ENCODE measurements at places on chromosomes 16 and 17.

DNA sequence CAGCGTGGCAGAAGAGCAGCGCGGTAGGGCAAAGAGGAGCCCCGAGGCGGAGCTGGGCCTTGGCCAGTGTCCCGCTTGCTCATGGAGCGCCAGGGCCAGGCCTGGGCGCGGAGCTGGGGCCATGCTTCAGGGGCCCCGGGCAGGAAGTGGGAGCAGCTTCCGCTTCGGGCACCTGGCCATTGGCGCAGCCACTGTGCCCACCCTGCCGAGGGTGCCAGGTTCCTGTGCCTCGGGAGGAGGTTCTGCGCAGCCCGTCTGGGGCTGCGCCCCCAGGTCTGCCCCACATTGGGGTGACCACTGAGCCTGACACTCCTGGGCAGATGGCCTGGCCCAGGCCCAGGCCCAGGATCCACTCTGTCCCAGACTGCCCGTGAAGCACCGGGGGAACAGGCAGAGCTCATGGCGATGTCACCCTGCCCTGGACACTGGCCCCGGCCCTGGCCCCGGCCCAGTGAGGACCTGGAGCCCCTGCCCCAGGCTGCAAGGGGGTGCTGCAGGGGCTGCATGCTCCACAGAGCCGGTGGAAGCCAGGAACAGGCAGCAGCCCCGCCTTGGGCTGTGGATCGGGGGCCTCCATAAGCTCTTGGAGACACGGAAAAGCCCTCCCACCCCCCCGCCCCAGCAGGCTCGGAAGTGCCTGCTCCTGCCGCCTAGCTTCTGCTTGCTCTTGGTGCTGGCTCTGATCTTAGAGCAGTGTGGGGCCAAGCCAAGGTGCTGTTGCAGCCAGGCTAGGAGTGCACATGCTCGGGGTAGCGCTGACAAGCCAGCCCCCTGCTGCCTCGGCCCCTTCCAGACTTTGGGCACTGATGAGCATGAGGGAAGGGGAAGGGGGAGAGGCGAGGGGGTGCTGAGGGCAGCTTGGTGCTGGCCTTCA is 35.9 kb upstream of the FOXJ1 start:
- DNase-seq = no peak

GRCh38 chr16:63174801-63175200 is 1138.6 kb upstream of the CDH8 start:
- DNase-seq = peak; percentile 0

- peak; percentile 80 for DNase-seq
Observed at GRCh38 chr17:4997302-4998026, at the start of the genes INCA1 and KIF1C. Gene INCA1, minus strand, starts transcription at chr17:4997522. Its CDS starts 3,085 bp downstream, at chr17:4994437. Gene KIF1C, plus strand, starts transcription at chr17:4997950. Its CDS starts 2,297 bp downstream, at chr17:5000247.

DNA sequence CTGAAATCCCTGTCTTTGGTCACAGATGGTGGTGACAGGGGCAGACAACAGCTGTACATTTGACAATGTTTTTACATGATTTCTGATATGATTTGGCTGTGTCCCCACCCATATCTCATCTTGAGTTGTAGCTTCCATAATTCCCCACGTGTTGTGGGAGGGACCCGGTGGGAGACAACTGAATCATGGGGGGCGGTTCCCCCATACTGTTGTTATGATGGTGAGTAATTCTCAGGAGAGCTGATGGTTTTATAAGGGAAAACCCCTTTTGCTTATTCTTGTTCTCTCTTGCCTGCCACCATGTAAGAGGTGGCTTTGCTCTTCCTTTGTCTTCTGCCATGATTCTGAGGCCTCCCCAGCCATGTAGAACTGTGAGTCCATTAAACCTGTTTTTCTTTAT is 353.9 kb downstream of the CPPED1 start:
- DNase-seq = no peak

GRCh38 chr17:34261568-34262337 is 6.7 kb downstream of the CCL2 start:
- DNase-seq = no peak

DNA sequence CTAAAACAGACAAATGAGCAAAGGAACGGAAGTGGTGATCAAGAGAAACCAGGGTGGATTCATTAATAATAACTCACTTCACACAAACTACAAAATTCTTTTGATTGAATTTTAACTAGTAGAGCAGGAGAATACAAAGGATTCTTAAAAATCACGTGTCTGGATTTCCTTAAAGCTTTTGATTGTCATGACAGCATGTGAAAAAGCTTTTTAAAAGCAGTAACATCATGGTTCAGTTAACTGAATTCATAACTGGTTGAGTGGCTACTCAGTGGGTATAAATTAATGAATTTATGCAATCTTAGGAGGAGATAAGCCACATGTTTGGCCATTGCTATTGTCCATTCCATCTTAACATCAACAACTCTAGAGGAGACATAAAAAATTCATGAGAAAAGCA is 333.2 kb downstream of the SLC39A11 start:
- DNase-seq = no peak

DNA sequence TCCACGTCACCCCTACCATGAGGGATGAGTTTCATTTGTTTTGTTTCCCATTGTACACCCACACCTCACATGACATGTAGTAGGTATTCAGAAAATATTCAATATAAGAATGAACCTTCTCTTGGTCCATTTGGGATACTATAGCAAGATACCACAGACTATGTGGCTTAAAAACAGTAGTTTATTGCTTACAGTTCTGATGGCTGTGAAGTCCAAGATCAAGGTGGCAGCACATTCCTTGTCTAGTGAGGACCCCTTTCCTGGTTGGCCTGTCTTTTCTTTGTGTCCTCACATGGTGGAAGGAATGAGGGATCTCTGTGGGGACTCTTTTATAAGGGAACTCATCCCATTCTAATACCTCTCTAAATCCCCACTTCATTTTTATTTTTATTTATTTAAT is 36.2 kb upstream of the CRYM start:
- no peak for DNase-seq

- DNase-seq = no peak
Observed at GRCh38 chr17:49358641-49359247, 3.3 kb downstream of the ZNF652 start.

DNA sequence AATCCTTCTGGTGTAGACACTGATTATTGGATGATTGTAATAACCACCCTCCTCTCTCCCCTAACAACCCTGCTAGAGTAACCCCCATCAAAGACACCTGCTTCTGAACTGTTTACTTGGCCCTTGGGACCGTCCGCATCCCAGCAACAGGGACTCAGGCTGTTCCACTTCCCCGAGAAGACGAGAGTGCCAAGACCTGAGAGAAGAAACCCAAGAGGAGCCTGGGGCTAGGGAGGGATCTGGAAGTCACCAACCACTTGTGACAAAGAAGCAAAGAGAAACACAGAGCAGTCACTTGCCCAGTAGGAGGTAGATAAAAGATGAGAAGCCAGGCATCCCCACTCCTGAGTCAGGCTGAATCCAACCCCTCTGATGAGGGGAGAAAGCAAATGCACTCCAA is 84.3 kb downstream of the CDH11 start:
- DNase-seq = no peak

DNA sequence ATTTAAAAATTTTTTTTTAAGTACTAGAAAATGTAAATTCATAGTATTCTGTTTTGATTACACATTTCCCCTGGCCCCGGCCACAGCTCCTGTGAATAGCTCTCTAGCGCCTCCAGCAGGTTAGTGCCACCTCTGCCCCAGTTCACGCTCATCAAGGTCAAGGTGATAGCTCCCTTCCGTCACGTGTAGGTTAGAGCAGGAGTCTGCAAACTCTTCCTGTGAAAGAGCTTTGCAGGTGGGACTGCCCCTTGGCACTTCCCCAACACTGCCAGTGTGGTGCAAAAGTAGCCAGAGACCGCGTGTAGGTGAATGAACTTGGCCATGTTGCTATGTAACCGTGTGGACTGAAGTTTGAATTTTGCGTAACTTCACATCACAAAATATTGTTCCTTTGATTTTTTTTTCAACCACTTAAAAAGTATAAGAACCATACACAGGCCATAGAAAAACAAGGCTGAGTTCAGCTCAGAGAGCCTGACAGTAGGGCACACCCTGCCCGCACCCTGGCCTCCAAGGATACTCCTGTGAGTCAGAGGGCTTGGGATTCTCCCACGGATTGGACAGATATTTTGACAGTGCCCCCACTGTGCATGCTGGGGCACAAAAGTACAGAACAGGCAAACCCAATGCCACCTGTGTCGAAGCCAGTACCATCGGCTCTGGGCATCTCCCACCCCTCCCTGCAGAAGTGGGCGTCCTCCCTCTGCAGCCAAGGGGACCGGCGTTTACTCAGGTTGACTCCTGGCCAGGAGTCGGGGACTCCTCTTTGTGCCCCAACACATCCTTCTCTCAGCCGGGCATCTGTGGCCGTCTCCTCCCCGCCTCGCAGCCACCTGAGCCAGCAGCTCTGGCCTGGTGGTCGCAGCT is 92.0 kb upstream of the CHMP6 start:
- DNase-seq = no peak

- peak; percentile 21 for DNase-seq
Observed at GRCh38 chr16:57479205-57479975, 6.9 kb downstream of the DOK4 start.

- DNase-seq = peak; percentile 36
Observed at GRCh38 chr17:10058921-10059683, 139.3 kb downstream of the GAS7 start.

- DNase-seq = no peak
Observed at GRCh38 chr16:74700116-74700437, 585 bp downstream of the MLKL start.

- no peak for DNase-seq
Observed at GRCh38 chr16:84369105-84369504, 767 bp downstream of the ATP2C2 start.

DNA sequence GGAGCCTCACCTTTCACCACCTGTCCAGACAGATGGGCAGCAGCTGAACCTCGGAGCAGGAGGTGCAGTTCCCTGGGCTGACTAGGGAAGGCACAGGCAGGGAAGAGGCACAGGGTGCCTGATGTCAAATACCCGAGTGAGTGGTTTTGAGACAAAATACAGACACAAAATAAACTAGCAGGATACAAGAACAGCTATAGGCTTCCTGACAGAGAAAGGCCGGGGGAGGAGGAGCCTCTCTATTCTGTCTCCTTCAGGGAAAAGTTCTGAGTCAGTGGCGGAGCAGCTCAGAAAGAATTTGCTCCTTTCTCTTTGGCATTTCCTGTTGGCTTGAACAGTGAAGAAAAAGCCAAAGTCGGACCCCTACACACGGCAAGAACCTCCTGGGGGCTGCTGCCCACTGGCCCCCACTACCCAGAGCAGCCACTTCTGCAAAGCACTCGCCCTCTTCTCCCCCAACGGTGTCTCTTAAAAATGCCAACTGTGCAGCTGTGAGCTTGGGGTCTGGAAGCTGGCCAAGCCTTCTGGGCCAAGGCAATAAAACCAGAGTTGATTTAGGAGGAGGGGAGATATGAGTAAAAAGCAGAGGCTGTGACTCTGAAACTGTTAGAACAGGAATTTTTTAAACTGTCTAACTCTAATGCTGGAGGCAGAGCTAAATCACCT is 14.4 kb upstream of the FAAP100 start:
- no peak for DNase-seq

GRCh38 chr17:75049706-75050105 is 2.7 kb downstream of the KCTD2 start:
- DNase-seq = no peak

- no peak for DNase-seq
Observed at GRCh38 chr17:55090079-55090492, 121.5 kb downstream of the STXBP4 start.

GRCh38 chr16:19875900-19876299 is 8.7 kb downstream of the GPRC5B start:
- no peak for DNase-seq

DNA sequence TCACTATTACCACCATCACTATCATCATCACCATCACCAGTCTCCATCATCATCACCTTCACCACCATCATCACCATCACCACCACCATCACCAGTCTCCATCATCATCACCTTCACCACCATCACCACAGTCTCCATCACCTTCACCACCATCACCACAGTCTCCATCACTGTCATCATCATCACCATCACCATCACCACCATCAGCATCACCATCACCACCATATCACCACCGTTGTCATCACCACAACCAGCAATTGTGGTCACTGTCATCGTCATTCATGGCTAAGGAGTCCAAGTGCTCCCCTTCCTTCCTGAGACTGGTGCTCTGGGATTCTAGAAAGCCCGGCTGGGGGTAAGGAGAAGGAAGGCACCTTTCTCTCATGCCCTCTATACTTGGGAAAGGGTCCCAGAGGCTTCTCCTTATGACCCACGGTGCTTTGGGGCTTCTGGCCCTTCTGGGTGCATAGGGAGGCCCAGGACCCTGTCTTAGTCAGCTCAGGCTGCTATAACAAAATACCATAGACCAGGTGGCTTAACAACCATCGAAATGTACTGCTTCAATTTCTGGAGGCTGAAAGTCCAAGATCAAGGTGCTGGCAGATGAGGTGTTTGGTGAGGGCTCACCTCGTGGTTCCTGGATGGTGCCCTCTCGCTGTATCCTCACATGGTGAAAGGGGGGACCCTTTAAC is 93.4 kb upstream of the GSE1 start:
- DNase-seq = no peak

All from caudate nucleus (tissue), 63 donors.